ENCODE measurements at places on chromosomes 4 and X.

- no peak for DNase-seq
Measured at GRCh38 chr4:7335344-7336066, 99.2 kb downstream of the PSAPL1 start.

- no peak for DNase-seq
Measured at GRCh38 chr4:176850436-176850835, 57.7 kb upstream of the VEGFC start.

DNA sequence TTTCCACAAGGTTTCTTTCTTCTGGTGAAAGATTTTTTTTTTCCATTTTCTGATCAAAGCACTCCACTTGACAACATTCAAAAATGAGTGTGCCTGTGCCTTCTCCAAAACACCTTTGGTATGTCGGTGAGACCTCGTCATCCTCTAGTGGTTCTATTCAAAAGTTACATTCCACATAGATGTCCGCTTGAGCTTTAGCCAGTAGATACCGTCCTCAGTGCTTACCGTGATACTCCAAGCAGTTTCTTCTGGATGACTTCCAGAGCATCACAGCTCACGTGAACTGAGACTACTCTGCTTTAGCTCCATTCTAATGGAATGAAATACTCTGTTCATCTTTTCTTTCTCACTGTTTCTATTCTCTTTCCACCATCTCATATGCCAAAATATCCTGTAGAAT, 38.2 kb upstream of the VEGFC start:
- DNase-seq = no peak

DNA sequence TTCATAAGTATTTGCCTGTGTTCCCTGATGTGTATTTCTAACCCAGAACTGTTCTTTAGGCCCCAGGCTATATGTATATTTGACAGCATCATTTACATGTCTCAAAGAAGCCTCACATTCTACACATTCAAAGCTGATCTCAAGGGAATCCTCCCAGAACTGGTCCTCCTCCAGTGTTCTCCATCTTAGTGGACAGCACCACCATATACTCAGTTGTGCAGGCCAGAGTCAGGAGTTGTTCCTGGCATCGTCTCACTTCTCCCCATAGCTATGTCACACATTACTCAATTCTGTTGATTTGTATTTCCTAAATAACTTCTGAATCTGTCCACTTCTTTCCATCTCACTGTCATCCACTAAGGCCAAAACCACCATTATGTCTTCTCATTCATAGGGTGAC, 82.8 kb upstream of the TRPC3 start:
- DNase-seq = no peak

DNA sequence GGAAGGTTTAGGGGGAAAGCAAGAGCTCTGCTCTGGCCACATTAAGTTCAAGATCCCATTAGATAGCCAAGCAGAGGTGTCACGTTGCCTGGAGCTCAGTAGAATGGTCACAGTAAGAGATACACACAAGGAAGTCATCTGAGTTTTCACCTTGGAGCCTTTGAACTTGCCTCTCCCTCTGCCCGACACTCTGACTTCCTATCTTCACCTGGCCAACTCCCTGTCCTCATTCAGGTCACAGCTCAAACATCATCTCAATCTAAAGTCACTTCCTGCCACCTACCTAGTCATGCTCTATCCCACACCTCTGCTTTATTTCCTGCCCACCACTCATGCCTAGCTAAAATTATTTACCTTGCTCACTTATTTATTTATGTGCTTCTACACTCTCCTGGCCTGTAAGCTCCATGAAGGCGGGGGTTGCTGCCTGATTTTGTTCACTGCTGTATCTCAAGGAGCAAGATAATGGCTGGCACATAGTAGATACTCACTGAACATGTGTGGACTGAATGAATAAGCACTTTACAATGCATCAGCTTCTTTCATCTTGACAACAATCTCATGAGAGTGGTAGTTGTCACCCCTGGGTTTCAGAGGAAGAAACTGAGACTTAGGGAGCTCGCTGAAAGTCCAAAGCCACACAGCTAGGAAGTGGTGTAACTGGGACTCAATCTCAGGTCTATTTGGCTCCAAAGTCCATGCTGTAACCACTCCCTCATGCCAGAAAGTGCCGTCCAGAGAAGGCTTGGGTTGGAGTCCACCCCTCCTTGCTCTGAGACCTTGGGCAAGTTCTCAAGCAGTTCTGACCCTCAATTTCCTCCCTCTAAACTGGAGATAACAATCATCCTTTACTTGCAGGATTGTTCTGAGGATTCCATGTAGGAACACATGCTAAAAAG, 40.3 kb downstream of the EFNB1 start:
- no peak for DNase-seq

- peak; percentile 32 for DNase-seq
Measured at GRCh38 chr4:184648313-184649025, 778 bp downstream of the CASP3 start.

- DNase-seq = no peak
Measured at GRCh38 chrX:9955506-9955905, 11.7 kb upstream of the CLDN34 start.

DNA sequence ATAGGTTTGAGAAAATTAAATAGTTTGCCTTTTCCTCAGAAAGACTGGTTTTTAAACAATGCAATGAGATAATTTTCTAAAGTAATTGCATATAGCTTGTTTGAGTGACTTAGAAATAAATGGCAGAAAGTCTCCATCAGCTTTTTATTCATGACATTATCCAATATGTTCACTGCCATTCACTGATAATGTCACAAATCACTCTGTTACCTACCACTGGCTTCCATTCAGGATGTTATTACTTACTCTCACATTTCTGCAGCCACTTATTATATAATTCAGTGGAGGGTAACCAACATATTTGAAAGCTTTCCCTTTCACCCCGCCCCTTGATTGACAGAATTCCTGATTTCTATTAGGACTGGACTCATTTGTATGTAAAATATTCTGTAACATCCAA, 1583.5 kb downstream of the PCDH18 start:
- no peak for DNase-seq

DNA sequence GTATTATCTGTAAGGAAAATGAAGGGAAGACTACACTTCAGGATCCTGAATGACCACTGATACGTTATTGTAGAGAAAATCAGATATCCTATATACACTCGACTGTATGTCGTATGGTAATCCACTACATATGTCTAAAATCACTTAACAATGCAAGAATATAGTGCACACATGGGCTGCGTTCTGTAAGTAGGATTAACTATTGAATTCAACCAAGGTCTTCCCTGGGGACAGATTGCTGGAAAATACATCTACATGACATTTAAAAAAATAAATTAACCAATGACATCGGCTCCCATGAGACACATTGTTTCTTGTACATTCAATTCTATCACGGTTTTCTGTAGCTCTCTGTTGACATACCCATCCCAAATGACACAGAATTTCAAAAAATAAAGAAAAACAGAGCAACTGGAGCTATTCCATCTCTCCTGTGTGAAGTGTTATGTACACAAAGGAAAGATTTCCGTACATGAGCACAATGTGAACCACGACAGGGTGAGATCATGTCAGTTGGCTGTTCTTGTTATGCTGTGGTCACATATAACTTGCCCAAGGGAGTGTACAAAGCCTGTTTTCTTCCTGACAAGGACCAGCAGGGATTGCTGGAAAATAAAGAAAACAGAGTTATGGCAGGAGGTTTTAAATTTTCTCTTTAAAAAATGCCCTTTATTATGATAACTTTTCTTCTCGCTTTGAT, 6.1 kb downstream of the ENOX2 start:
- DNase-seq = no peak

DNA sequence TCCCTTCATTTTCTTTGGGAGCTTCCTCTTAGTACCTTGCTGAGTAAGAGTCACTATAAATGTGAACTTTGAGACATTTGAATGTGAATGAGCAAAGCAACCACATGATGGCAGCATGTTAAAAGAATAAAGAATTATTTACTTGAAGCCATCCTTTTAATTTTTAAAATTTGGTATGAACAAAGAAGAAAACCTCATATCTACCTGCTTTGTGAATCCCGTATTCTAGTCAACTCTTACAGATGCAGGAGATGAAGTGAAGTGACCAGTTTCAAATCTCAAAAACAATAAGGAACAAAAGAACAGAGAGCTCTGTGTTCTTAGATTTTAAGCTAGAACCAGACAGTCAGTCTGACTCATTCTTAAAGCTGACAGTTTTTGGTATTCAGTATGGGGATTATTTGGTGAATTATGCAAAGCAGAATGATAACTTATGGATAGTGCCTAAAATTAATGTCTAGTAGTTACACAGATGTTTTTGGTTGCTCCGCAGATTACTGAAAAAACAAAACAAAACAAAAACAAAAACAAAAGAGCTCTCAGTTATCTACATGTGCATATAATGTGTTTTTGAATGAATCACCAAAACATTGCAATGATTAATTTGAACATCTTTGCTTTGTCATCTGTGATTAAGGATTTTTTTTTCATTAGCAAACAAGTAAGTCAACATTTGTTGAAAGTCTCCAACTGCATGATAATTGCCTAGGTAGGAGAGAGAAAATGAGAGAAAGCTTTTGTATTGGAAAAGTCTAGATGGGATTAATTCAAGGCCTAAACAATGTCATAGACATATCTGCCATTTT, 48.2 kb upstream of the H2AZ1 start:
- no peak for DNase-seq

DNA sequence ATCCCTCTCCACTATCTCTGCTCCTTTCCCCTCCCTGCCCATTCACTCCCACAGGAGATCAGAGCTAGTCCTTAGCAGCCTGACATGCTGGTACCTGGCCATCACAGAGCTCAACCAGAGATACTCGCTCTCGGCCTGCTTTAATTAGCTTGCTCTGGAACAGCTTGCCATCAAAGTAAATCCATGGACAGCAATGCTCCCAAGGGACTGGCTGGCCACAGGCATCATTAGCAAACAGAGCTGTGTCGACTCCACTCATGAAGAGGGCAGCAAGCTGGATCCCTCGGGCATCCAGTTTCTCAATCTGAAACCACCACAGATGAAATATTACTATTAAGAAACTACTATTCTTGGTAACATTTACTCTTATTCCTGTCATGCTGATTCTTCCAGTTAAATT, 43.4 kb upstream of the PHF8 start:
- DNase-seq = no peak

DNA sequence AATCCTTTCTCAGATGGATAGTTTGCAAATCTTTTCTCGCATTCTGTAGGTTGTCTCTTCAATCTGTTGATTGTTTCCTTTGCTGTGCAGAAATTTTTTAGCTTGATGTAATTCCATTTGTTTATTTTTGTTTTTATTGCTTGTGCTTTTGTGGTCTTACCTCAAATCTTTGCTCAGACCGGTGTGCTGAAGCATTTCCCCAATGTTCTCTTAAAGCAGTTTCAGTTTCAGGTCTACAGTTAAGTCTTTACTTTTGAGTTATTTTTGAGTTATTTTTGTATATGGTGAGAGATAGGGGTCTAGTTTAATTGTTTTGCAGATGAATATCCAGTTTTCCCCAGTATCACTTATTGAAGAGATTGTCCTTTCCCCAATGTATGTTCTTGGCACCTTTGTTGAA, 18.2 kb upstream of the SLC25A14 start:
- DNase-seq = no peak

- no peak for DNase-seq
Measured at GRCh38 chrX:110173192-110174175, 144.4 kb downstream of the AMMECR1 start.

DNA sequence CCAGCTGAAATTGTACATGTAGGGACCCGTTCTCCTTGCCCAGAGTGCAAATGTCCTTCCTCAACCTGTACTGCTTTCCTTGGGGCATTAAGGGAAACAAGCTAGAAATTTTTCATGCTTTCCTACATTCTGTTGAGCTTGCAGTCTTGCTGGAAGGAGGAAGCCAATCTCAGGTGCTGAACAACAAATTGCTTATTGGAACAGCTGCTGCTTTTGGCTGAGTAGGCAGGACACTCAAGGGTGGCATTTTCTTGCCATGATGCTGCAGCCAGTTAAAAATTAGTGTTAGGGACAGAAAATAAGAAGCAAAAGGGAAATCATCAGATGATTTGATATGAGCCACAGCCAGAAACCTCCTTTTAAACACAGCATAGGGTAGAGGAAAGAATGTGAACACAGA, 223.7 kb downstream of the QDPR start:
- no peak for DNase-seq

DNA sequence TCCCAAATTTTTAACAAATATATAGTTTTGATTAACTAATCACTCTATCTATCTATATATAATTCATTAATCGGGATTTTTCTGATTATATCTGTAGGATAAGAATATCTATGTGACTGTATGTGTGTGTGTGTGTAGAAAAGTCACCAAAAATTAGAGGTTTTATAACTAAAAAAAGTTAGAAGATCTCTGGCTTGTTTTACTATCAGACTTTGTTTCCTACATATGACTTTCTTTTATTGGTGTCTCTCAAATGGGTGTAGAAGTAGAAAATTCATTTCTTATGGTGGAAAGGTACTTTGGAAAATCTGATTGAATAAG, 26.7 kb upstream of the TMPRSS11D start:
- DNase-seq = no peak

- DNase-seq = no peak
Measured at GRCh38 chr4:26094076-26094475, 180.1 kb downstream of the SMIM20 start.

- DNase-seq = no peak
Measured at GRCh38 chr4:180900781-180901180, 1342.4 kb upstream of the TENM3 start.

DNA sequence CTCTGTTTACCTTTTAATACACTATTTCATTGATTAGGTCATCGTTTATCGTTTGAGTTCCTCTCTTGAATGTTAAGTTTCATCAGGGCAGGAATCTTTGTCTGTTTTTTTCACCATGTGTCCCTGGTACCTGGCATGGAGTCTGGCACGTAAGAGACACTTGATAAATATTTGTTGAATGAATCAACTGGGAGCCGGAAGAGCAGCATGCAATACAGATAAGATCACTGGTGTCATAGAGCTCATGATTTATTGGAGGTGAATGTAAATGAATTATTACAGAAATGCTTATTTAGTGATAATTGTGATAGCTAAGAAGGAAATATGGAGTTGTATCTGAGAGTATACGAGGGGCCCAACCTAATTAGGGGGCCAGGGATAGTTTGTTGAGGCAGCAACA, 62.8 kb downstream of the UCHL1 start:
- DNase-seq = no peak

- DNase-seq = no peak
Measured at GRCh38 chr4:85419103-85419502, 55.8 kb upstream of the ARHGAP24 start.

- no peak for DNase-seq
Measured at GRCh38 chr4:17260166-17260907, 251.6 kb downstream of the QDPR start.

DNA sequence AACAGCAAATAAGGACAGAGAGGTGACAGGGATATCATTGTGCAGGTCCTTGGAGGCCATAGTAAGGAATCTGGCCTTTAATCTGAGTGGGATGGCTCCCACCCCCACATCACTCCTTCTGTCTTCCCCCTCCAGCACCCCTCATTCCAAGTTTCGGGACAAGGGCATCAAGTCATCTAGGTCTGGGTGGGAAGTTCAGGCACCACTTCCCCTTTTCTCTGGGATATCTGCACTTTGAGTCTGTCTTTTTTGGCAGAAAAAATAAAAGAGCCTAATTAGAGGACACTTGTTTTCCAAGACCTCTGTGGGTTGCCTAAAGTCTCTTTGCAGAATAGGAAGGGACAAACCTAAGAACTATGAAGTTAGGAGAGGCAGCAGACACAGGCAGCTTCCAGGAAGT, 60.1 kb downstream of the FUNDC1 start:
- DNase-seq = no peak

Data from T follicular helper cell (primary cell).